ENCODE measurements at places on chromosomes 16 and 17.

DNA sequence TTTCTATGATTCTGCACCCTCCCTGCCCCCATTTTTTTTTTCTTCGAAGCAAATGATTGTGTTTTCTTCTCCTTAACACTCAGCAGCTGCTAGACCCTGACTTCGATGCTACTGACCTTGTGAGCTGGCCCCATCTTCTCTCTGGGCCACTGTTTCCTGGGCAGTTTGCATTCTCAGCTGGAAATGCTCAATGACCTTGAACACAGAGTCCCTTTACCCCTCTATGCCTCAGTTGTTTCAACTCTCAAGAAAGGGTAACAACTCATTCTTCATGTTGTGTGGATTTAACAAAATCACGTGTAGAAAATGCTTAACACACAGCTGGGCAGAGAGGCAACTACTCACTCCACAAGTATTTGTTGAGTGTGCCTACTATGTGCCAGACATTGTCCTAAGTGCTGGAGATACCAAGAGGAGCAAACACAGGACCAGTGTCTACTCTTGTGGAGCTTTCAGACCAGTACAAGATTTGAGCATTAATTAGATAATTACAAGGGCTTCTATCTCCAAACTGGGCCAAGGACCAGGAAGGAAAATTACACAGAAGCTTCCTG lies 66.2 kb downstream of the IQCK start:
- no peak for DNase-seq

DNA sequence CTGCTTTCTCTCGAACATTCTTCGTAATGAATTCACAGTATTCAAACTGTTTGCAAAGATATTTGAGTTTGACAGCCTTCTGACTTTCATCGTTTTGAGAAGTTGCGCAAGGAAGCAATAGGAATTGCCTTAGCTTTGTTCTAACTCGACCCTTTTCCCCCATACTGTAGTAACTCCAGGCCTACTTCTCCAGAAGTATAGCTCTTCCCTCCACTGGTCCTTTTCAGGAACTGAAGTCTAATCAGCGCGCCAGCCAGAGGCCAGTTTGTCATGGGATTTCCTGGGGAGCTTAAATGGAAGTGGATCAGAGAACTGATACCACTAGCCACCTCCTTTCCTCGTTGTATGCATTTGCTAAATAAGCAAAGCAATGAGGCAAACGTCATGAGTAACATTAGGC lies 27.9 kb downstream of the CDR2 start:
- no peak for DNase-seq

DNA sequence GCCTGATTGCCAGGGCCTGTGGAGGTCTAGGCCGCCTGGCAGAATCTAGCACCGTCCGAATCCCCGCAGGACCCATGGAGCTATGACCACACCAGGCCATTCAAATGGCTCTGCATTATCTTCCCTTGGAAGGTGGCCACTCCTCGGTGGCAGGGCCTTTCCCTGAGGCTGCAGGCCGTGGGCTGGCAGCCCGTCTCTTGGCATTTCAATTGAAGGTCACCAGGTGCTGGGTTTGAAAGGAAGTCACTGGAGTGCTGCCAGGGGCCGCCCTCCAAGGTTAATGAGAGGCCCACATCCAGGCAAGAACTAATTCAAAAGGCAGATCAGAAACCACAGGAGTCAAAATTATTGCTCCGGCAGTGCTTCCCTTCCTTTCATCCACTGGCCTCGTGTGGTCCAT lies 27.7 kb upstream of the CACNG5 start:
- no peak for DNase-seq

DNA sequence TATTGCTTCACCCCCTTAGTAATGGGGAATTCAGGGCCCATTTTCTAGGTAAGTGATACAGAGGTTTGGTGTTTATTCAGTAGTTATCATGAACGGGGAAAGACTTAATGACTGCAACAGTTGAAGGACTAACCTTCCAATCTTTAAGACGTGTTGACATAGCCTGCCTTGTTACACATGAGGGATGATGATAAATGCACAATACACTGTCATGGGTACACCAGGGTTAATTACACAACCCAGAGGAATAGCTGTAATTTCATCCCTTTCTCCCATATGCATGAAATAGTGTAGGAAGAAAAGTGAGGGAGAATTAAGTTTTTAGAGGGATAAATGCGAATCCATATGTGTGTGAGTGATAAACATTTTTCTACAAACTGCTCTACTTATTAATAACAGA lies 10.7 kb downstream of the MYH4 start:
- DNase-seq = no peak
